ENCODE measurements at places on chromosomes 3 and 15.

GRCh38 chr3:110528305-110529121 lies 543.1 kb upstream of the NECTIN3 start:
- no peak for DNase-seq

DNA sequence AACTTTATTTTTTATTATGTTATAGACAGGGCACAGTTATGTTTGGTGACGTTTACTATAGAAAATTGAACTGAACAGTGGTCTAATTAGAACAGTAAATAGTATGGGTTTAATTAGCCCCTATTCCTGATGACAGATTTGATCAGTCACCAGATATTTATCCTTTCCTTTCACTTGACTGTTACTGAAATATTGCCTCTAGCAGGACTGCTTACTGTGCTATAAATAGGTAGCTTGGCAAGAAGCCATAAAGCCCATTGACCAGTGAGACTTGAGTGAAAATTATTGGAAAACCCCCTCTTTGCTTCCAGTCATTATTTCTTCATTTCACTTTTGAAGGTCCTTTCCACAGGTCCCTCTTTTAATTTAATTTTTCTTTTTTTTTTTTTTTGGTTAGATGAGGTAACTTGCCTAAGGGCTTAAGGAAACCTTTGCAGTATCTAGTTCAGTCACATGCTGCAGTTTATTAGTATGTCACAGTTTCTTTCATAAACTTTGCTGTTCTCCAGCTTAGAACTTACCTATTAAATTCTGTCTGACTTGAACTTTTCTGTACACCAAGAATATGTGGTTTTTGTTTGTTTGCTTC lies 115.6 kb downstream of the ADAMTSL3 start:
- no peak for DNase-seq

DNA sequence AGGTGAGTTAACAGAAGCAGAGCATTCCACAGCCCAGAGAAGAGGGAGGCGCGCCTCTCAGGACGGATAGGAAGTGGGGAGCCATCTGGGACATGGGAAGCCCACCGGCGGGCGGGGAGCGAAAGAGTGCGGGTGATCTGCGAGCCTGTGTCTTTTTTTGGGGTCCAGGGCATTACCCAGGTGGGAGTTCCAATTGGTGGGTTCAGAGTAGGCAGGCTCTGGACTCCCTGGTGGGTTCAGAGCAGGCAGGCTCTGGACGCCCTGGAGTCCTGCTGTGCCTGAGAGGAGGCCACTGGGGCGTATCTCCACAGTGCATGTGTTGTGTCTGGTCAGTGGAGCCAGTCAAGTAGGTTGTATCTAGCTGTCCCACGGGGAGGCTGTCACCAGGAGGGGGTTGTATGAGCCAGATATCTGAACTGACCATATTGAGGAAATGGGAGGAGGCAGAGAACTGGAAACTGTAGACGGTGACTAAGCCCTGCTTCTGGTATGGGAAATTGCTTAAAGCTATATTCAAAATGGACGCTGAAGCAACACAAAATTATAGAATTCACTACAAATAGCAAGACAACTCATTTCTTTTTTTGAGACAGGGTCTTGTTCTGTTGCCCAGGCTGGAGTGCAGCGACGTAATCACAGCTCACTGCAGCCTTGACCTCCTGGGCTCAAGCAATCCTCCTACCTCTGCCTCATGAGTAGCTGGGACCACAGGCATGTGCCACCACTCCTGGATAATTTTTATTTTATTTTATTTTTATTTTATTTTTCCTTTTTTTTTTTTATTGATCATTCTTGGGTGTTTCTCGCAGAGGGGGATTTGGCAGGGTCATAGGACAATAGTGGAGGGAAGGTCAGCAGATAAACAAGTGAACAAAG lies 34.5 kb upstream of the CHST2 start:
- no peak for DNase-seq

GRCh38 chr3:113211330-113212149 lies at the start of gene BOC:
BOC (plus strand) TSS chr3:113211557; CDS start chr3:113249803, 38,246 bp downstream.
- DNase-seq = peak; percentile 50

- peak; percentile 81 for DNase-seq
Observed at GRCh38 chr3:148601766-148602685, 95.7 kb upstream of the AGTR1 start.

DNA sequence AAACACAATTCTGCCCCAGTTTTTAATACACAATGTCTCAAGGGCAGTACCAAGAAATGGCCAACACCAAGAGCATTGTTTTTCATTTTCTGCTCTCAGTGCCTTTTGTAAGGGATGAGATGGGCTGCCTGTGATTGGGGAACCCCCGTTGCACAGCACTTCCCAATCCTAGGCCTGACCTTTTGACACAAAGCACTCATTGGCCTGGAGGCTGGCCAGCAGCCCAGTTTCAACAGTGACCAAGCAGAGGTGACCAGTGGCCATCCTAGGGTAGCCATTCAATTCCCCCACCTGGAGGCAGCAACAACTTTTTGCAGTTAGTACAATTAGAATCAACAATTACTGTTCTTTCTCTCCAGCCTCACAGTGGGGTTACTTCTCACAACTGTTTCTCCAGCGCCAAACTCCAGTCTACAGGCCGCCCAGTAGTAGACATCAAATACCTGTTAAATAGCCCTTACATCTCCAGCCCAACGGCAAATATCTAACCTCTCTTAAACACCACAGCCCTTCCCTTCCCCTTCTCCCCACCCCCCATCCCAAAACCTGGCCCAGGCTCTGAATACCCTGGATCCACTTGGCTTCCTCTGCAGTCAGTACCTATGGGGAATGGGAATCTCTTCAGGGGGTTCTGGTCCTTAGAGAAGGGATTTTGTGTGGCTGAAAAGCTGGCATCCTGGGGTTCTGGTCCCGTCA lies 8.9 kb upstream of the LRRC2 start:
- DNase-seq = no peak

- no peak for DNase-seq
Observed at GRCh38 chr15:76061700-76062099, 1.9 kb downstream of the TMEM266 start.

DNA sequence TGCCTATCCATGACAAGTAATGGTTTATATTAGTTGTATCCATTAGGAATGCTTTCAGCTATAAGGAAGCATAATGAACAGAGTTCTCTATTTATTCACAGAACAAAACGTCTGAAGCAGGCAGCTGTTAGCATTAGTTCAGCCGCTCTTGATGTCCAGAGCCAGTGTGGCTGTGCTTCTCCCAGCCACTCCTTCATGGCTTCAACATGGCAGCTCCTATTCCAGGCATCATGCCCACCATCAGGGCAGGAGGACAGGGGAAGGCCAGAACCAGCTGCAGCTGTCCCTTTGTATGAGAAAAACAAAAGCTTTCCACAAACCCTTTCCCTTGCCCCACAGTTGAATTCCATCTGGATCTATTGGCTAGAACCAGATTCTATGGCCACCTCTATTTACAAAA lies 12.9 kb upstream of the SNRK start:
- DNase-seq = no peak

DNA sequence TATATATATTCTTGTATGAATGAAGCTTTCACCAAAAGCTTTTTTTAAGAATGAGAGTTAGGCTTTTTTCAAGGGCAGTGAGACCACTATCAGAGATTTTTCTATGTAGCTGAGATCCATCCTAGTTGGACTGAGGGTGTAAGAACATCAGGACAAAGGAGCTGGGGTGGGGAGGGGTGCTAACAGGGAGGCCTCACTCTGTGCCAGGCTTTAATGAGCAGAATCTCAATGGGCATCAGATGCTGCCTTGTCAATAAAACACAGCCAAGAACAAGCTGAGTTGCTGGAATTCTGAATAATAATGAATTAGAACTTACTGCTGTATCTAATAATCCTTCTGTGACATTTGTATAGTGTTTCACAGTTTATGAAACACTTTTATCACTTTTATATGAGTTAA lies 41.4 kb upstream of the USP3 start:
- DNase-seq = no peak

DNA sequence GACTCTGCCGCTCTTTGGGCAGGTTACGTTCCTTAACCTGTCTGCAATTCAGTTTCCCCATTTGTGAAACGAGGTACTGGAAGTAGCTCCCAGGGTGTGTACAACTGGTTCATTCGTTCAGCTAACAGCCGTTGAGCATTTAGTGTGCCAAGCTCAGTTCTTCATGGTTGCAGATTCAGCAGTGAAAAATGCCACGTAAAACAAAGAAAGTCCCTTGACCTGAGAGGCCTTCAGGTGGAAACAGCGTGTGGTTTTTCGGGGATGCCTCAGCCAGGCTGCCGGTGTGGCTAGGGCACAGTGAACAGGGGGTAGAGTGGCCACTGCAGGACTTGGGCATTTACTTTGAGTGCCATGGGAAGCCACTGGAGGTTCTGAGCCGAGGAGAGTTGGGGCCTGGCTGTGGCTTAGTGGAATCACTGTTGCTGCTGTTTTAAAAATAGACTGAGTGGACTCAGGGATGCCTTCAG lies 4.7 kb downstream of the SYNM start:
- DNase-seq = no peak

- no peak for DNase-seq
Observed at GRCh38 chr3:10911350-10912002, 81.1 kb upstream of the SLC6A1 start.

DNA sequence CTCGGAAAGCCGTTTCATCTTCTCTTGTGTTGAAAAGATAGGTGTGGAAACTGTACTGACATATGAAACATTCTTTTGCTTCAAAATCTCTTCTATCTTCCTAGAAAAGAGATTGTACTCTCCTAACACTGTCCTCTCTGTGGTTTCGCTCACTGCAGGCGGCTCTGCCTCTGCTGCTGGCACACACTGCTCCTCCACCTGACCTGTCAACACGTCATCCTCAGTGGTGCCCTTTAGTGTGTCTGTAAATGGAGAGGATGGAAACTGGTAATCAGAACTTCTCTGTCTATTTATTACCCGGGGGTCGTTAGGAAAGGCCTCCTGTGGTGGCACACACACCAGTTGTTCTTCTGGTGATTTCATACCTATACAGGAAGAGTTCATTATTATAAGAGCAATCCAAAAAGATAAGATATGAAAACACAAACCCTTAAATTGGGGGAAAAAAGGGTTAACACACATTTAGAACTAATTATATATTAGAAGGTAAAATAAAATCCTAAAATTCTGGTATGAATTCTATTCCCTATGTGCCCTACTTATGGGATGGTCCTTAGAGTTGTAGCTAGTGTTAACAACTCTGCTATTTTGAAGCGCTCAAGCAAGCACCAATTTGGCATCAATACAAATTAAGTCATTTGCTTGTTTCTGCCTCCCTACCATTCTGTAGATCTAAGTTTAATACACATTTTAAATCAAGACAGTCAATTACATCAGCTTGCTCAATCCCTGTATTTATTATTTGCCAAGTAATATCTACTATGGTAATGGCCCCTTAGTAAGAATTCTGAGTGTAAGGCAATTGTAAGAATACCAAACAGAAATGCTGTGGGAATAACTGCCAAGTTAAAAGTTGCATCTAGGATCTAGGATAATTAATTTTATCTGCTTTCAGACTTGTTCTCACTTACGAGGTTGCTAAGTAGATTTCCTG lies 49.2 kb downstream of the TASOR start:
- no peak for DNase-seq

- no peak for DNase-seq
Observed at GRCh38 chr3:178597371-178597770, 61.1 kb downstream of the KCNMB2 start.

- DNase-seq = no peak
Observed at GRCh38 chr3:100635273-100635701, 25.9 kb downstream of the ADGRG7 start.

- DNase-seq = no peak
Observed at GRCh38 chr15:35669432-35670045, 123.6 kb upstream of the DPH6 start.

DNA sequence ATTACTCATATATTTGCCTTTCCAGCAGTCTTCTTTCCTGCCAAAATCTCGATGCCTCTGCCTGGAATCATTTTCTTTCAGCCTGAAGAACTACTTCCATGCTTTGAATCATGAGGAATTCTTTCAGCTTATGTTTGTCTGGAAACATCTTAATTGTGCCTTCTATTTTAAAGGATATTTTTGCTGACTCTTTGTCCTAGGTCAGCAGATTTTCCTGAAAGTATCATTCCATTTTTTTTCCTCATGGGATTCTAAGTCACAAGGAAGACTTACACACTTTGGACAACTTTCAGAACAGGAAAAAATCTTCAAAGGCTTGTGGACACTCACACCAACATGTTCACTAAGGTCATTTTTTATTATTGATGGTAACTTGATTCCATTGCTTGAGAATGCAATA lies 10.1 kb downstream of the PRR23E start:
- DNase-seq = no peak

- DNase-seq = no peak
Observed at GRCh38 chr3:61913701-61914100, 352.3 kb downstream of the PTPRG start.
